Cardiac muscle cell (in vitro differentiated cells and primary cell): ENCODE measurements at places on chromosomes 5 and 9.
A peak's percentile ranks its signal among the peaks of the same experiment; 100 is the strongest.

DNA sequence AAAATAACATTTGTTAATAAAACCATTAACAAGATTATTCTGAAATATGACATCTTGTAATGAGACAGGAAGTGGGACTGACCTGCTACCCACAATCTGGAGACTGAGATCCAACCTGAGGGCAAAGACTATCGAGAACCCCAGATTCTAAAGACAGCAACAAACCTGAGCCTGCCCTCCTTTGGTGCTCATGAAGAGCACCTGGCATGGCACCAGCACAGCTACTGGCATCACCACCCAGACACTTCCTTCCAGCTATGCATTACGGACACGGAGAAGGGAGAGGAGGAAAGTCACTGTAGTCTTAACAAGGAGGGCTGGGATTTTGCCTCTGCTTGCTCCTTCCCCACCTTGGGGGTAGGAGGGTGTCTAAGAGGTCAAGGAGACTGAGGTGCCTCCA is 105.5 kb downstream of the AUH start:
- no peak for DNase-seq

DNA sequence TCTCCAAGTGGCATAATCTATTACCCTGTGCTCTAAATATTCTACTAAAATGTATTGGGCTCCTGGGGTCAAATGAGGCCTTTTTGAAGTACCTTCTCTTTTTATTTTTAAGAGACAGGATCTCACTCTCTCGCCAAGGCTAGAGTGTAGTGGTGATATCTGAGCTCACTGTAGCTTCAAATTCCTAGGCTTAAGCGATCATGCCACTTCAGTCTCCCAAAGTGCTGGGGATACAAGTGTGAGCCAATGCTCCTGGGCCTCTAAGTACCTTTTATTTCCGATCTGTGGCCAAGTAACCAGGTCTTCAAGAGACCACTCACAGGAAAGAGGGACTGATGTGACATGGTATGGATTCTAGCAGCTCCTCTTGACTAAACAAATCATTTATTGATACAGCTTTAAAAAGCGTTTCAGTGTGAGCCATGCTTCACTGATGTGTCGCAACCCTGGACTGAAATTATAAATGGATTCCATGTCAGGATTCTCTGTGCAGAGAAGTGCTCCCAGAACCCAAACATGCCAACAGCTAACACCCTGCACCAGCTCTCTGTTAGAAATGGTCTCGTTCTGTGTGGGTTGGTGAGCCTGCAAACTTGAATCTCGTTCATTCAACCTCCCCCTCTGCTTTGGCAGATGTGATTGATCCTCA is 477.8 kb downstream of the HINT1 start:
- no peak for DNase-seq

DNA sequence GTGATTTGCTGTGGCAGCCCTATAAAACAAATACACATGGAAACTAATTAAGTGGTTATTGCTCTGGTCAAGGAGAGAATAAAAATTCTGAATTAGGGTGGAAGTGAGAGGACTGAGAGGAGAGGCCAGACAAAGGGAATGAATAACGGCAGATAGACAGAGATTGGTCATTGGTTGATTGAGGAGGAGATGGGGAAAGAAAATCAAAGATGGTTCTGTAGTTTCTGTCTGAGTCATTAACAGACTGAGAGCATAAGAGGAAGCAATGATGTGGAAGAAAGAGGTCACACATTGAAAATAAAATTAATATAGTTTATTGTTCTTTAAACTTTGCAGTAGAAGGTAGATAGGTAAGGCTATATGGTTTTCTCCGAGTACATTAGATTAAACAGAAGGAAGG is 469.8 kb downstream of the ACTL7B start:
- DNase-seq = no peak

- no peak for DNase-seq
These were observed 405.4 kb downstream of the TMEM232 start for GRCh38 chr5:110321117-110321516.

DNA sequence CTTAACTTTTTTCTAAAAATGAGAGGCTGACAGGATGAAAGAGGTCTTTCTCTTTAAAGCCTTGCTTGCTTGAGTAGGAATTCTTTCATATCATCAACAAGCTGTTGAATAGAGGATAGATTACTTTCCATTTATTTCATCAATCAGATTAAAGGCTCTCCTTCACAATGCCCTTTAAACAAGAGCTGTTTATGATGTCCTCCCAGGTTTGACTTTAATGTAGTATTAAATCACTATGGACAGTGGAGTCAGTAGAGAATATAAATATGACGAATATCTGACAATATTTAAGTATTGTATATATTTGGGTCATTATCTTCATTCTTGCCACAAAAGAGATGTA is 282.0 kb downstream of the ISL1 start:
- DNase-seq = no peak

DNA sequence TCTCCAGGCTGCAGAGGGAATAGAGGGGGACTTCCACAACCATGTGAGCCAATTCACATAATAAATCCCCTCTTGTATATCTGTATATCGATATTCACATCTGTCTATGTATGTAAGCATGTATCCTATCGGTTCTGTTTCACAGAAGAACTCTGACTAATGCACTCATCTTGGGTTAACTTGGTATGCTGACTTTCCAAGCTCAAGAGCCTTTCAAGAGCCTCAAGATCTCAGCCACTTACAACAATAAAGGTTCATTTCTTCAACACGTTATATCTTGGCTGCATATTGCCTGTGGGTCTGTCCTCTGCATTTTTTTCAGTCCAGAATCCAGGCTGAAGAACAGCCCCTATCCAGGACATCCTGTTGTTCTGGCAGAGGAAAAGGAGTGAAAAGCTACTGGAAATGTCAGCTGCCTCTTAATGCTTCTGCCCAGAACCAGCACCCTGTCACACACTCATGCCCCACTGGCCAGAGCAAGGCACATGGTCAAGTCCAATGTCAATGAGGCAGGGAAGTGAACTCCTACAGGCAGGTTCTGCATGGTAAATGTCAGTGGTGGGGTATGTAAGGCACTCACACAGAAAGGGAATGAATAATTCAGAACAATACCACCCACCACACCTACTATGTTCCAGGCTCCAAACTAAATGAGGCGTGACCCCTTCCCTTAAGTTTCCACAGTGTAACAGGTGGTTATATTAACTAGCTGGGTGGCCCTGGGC is 91.6 kb upstream of the ICE1 start:
- no peak for DNase-seq

DNA sequence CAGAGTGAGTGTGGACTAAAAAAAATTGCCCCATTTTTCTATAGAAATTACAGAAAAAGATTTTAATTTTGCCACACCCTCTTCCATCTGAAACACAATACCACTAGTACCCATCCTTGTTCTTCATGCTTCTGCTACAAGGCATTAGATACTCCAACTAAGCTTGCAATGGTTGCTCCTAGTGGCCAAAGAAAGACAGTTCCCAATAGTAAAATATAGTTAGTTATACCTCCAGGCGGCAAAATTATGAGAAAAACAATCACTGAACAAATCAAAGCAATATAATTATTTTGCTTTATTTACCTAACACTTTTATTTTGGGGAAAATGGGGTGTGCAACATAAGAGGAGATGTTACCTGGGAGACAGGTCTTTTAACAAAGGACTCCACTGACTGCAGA is 101.2 kb downstream of the RAPGEF6 start:
- DNase-seq = no peak

DNA sequence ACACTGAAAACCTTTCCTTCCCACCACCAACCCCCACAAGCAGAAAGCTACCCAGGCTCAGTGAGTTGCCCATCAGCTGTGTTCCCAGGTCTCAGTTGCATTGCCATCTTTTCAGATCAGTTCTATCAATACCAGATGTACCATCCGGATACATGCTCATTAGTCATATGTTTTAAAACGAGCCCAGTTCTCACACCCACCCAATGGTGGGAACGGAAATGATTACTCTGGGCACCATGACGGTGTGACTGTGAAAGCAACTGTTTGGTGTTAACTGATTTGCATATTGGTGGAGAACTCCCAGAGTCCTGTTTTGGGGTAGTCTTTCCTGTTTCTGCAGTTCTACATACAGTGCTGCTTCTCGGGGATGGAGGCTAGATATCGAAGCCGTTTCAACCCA is 212.3 kb downstream of the TRIM36 start:
- no peak for DNase-seq

GRCh38 chr9:82108941-82109340 is 120.4 kb downstream of the SPATA31D1 start:
- DNase-seq = no peak

DNA sequence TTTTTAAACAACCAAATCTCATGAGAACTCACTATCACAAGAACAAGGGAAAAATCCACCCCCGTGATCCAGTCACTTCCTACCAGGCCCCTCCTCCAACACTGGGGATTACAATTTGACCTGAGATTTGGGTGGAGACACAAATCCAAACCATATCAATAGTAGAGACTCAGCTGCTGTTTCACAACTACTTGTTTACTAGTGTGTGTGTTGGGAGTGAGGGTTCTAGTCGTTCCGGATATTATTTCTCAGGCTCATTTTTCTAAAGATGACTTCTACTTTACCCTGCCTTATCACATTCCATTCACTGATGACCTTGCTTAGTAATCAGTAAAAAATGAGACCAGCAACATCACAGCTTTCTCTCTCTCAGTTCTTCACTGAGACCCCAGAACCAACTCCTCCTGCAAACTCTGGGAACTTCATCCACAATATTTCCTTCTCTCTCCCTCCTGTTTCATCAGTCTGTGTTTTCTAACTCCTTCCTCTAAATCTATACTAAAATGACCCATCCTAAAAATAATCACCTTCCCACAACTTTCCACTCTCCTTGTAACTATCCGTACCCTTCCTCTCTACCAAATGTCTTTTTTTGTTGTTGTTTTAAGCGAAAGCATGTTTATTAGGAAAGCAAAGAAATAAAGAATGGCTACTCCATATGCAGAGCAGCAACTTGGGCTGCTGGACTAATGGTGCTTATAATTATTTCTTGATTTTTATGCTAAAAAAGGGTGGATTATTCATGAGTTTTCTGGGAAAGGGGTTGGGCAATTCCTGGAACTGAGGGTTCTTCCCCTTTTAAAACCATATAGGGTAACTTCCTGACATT is 121.5 kb upstream of the SPRY4 start:
- DNase-seq = peak; percentile 93

DNA sequence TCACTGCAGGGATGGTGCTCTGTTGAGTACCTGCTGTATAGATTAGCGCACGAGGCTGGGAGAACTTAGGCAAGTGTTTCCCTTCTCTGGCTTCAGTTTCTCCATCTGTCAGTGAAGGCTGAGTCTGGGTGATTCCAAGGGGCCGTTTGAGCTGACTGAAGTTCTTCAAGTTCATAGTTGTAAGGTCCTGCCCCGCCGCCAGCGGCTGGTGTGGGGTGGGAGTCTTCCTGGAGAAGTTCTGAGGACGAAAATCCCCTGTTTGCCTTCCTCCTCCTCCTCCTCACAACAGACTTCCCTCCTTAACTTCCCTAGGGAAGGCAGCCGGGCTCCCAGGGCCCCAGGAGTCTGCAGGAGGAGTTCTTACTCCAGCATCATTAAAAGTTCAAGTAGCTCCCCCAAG is 1.7 kb upstream of the HRCT1 start:
- no peak for DNase-seq

DNA sequence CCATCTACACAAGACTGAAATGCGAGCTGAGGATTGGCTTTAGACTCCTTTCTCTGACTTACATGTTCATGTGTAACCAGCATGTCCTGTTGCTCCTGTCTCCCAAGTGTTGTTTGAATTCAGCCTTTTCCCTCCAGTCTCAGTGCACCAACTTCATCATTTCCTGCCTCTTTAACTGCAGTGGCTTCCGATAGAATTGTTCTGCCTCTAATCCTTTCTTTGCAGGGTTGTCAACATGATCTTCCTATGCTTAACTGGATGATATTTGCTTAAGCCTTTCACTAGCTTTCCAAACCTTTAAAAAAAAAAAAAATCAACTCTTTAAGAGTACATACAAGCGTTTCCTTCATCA is 6.7 kb upstream of the FYB1 start:
- no peak for DNase-seq

- DNase-seq = no peak
These were observed 109.8 kb downstream of the GIN1 start for GRCh38 chr5:103010168-103010567.

- DNase-seq = peak; percentile 70
These were observed 485.6 kb downstream of the ZSWIM6 start for GRCh38 chr5:61817472-61818326.

GRCh38 chr5:142014911-142015584 is 2.2 kb upstream of the GNPDA1 start:
- DNase-seq = peak; percentile 58

DNA sequence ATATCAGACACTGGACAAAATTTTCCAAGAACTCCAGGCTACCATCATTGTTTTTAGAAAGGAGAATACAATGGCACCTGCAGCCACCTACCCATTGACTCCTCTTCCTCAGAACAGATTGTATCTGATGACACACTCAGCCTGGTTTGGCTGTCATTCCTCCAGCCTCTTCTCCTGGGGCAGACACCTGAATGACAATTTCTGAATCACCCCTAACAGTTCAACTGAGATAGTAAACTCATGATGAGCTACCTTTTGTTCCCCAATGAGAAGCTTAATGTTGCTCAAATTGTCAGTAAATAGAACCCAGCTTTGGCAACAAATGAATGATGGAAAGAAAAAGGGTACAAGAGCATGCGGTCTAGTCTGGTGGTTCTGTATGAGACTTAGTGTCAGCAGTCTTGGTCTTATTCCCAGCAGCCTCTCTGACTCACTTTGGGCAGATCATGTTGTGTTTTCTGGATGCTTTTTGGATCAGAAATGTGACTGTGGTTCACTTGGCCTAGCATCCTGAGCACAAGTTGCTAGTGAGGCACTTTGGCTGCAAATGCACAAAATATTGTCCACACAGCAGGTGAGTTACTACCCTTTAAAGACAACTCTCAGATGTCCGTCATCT is 78.3 kb downstream of the MAMDC2 start:
- no peak for DNase-seq

DNA sequence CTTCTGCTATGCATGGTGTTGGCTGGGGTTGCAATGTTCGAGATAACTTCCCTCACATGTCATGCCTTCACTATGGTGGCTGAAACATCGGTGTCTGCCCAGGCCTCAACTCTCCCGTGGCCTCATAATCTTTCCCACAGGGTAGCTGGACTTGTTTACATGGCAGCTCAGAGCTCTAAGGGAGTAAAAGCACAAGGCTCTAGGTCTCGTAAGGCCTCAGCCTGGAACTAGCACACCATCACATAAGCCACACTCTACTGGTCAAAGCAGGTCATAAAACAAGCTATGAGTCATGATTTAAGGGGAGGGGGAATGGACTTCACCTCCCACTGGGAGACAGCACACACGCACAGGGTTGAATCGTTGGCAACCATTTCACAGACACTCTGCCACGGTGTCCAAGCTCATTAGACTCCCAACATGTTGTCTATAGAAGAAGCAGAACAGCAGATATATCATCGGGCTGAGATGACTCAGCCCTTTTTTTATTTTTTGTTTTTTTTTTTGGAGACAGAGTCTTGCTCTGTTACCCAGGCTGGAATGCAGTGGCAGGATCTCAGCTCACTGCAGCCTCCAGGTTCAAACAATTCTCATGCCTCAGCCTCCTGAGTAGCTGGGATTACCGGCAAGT is 66.8 kb upstream of the IL17B start:
- no peak for DNase-seq

DNA sequence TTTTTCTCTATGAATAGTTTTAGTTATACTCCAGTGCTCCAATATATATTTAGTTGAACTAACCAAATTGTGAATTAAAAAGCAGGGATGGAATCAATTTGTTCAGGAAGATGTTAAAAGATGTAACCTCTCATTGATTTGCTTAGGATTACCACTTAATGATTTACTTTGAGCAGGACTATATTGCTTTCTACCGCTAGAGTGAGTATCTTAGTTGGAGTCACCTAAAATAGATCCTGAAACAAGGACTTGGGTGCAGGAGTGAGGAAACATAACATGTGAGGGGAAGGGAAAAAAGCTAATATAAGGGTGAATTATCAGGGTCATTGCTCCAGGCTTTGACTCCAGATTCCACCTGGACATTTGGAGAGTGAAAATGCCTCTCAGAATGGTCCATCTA is 2277.4 kb upstream of the C9orf72 start:
- DNase-seq = no peak
